MCF 10A (cell line): ENCODE measurements at places on chromosomes 2 and 18. TPM values are rescaled to one million over a fixed set of nuclear protein-coding genes. Genes with fewer than 3 reads are reported as not detected.

The LAMA1 gene
- total RNA-seq: 9.6 and 11.3 TPM in 2 replicates

The LINC00305 gene
- total RNA-seq: not detected in 2 replicates

The PJVK gene
- 7.4 and 10.4 TPM in 2 replicates for total RNA-seq

The AMER3 gene
- not detected in 2 replicates for total RNA-seq

The LYG2 gene
- not detected in 2 replicates for total RNA-seq

The FHOD3 gene
- total RNA-seq: 5.0 and 5.3 TPM in 2 replicates

The AGXT gene
- total RNA-seq: not detected in 2 replicates

The FZD7 gene
- 1.1 and 1.8 TPM in 2 replicates for total RNA-seq

The UGT1A4 gene
- 0.12 TPM in 1 of 2 replicates, not detected in the other for total RNA-seq

The DRC1 gene
- not detected in 2 replicates for total RNA-seq

The TRIM43 gene
- not detected in 2 replicates for total RNA-seq

The CFAP65 gene
- not detected in 2 replicates for total RNA-seq

The MZT2A gene
- total RNA-seq: 147 and 148 TPM in 2 replicates

The ZC3H6 gene
- 16.9 and 18.6 TPM in 2 replicates for total RNA-seq

The HDAC4 gene
- 21.8 and 23.8 TPM in 2 replicates for total RNA-seq

The CREG2 gene
- not detected in 2 replicates for total RNA-seq

The VAPA gene
- 247 and 286 TPM in 2 replicates for total RNA-seq

The ERBB4 gene
- total RNA-seq: not detected in 2 replicates

The DUSP2 gene
- total RNA-seq: 1.3 and 3.3 TPM in 2 replicates

The CDK5R2 gene
- total RNA-seq: not detected in 2 replicates

The FEV gene
- total RNA-seq: not detected in 2 replicates

The SERPINB10 gene
- not detected in 2 replicates for total RNA-seq

The SPATA3 gene
- not detected in 2 replicates for total RNA-seq
